ENCODE measurements at places on chromosomes 6 and 20. TPM values are rescaled to one million over a fixed set of nuclear protein-coding genes. Genes with fewer than 3 reads are reported as not detected.

VGLL2 gene
- 115 TPM for polyA plus RNA-seq

BMP5 gene
- 15.7 TPM for polyA plus RNA-seq

DCDC2 gene
- polyA plus RNA-seq = 0.20 TPM

DNA sequence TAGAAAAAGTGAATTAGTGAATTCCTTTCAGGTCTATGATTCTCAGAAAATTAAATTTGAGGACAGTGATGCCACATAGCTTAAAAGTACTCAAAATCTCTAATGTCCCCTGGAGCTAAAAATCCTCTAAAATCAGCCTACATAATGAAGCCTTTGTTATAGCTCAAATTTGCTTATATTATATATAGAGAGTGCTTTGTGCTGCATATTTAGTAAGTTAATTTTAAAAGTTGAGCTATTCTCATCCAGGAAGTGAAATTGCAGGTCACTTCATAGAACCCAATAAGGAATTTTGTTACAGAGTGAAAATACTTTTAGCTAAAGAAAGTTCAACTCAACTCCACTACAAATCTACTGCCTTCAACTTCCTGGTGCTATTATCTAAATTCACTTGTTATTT lies 507.5 kb upstream of the MAP3K7 start:
- no peak for DNase-seq

GRCh38 chr20:52992632-52993031 lies 20.5 kb downstream of the TSHZ2 start:
- DNase-seq = peak; percentile 46

DNA sequence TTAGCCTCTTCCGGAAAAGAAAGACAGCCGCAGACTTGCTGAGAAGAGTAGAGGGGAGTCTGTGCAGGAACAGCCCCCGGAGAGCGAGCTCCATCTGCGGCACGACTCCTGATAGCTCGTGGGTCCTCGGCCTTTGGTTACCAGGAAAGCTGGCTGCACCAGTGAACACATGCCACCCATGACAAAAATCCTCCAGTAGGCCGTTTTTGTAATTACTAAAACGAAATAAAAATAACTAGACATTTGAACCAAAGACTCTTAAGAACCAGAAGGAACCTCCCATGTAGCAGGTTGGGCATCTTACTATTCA lies 42.2 kb downstream of the RAMACL start:
- DNase-seq = no peak

- no peak for DNase-seq
Measured at GRCh38 chr20:43726811-43727338, at the start of gene GTSF1L. GTSF1L (minus strand) TSS chr20:43727002; CDS start chr20:43726694, 308 bp downstream.

DNA sequence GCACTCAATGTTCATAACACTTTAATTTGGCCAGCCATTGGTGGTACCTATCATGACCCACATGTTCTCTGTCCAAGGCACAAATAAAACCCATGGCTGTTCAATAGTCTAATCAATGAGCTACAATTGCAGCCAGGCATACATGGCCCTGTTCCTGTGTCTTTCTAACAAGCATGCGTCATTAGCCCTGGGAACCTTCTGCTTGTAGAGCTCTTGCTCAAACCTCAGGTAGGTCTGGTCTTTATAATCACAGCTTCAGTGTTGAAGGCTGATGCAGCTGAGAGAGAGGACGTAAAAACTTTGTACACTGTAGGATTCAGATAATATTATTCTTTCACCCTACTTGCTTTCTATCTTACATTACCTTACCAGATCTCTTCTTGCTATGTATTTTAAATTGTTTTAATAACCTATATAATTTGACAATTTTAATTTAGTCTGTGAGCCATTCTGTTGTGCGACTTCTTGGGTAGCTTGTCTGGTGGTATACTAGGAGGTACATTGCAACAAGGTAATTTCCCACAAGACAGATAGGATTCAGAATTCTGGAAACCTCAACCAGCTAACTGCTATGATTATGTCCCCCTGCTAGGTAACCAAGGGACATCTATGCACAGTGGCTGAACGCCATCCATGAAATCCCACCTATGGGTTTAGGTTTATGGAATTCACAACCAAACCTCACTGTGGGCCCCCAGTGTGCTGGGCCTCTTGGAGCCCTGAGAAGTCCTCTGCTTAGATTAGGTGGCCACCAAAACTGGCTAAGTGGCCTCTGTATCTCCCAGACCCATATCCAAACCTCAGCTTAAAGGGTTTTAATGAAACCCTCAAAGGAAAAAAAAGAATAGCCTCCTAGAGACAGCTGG lies 55.4 kb upstream of the RIPOR2 start:
- DNase-seq = no peak

- DNase-seq = no peak
Measured at GRCh38 chr6:104423691-104424090, 436.0 kb downstream of the HACE1 start.

DNA sequence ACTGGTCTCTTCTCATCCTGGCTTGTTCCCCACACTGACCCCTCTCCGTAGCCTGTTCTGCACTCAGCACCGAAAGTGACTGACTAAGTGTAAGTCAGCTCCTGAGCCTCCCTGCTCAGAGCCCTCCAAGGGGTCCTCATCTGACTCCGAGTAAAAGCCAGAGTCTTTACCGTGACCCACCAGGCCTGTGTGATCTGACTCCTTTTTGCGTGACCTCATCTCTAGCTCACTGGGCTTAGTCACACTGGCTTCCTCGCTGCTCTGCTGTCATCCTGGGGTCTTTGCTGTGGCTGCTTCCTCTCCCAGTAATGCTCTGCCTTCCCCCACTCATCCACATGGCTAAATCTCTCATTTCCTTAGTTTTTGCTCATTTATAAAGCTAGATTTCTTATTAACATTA lies 116.6 kb downstream of the PLCB4 start:
- no peak for DNase-seq

DNA sequence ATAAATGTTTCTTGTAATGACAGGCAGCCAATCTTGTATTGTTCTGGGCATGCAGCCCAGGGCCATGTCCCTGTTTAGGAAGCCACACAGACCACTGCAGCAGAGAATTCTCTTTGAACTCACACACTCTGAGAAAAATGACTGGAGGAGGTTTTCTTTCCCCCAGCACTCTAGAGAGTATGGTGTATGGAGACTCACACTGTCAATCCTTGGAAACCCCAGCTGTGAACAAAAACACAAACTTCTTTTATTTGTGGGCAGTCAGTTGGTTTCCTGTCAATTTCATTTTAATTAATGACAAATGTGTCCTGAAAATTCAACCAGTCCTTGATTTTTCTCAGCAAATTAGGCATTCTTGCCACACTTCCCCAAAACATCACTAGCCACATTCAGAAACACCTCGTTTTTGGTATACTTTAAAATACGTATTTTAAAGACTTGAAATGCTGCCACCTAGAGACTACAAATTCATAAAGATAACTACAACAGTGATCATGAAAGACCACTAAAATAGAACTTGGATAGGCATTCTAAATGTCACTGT lies 52.9 kb upstream of the UFL1 start:
- DNase-seq = no peak

- DNase-seq = no peak
Measured at GRCh38 chr20:9460518-9460917, 53.9 kb upstream of the LAMP5 start.

DNA sequence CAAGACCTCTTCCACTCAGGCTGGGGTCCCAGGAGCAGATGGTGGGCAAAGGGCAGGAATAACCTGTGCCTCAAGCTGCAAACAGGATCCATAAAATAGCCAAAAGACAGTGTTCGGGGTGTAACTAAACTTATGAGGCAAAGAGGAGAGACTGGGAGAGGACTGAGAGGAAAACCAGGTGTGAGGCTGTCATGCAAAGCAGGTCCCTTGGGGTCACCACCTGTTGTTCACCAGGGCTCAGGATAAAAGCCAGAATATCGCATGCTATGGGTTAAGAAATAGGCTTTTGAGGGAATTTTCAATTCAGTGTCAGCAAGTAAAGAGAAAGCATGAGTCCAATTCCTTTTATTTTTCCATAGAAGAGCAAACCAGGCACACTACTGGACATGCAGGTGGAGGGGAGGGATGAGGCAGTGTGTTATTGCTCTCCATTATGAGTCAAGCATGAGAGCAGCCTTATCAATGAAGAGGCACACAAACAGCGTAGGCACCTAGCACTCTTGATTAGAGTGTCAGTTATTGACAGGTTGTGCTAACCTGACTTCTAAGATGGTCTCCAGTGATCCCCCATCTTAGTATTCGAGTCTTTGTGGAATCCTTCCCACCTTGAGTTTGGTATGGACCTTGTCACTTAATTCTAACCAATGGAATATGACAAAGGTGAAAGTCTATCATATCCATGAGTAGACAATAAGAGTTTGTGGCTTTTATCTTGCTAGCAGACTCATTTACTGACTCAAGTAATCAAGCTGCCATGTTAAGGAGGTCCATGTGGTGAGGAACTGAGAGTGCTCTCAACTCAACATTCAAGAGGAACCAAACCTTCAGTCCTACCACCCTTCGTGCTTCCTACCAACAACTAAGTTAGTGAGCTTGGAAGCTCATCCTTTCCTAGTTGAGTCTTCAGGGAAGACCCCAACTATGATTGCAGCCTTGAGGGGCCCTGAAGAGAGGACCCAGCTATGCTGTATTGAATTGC lies 18.8 kb downstream of the HLA-E start:
- no peak for DNase-seq

- DNase-seq = no peak
Measured at GRCh38 chr20:58570204-58570859, 55.1 kb upstream of the APCDD1L start.

DNA sequence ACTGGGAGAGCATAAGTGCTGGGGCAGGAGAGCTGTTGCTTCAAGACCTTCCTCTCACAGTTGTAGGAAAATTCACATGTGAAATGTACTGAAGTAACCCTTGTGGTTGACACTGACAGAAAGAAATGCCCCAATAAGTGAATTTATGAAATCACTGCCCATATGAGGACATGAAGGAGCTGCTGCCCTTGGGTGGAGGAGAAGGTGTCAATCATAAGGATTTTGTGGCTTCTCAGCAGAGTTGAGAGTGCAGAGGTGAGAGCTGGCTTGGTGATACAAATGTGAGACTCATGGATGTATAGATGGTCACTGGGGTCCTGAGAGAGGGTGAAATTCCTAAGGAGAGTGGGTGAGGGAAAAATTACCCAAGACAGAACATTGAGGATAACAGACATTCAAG lies 33.9 kb upstream of the CMTR1 start:
- DNase-seq = no peak

DNA sequence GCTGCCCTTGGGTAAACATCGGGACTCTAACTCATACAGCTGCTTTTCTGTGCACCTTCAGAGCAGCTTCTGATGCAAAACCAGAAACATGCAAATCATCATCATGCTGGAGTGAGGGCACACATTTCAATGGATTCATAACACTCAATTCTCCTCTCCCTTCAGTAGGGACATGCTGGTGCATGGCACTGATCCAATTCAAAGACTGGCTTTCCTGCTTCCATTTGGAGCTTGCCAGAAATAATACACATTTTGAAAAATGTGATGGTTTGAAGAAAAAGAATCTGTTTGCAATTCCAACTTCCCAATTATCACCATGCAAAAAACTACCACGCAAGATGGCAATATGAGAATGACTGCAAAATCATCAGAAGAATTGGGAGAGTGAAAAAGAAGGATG lies 65.2 kb upstream of the PDE10A start:
- DNase-seq = no peak

- DNase-seq = no peak
Measured at GRCh38 chr20:61135968-61136367, 116.1 kb upstream of the CDH4 start.

DNA sequence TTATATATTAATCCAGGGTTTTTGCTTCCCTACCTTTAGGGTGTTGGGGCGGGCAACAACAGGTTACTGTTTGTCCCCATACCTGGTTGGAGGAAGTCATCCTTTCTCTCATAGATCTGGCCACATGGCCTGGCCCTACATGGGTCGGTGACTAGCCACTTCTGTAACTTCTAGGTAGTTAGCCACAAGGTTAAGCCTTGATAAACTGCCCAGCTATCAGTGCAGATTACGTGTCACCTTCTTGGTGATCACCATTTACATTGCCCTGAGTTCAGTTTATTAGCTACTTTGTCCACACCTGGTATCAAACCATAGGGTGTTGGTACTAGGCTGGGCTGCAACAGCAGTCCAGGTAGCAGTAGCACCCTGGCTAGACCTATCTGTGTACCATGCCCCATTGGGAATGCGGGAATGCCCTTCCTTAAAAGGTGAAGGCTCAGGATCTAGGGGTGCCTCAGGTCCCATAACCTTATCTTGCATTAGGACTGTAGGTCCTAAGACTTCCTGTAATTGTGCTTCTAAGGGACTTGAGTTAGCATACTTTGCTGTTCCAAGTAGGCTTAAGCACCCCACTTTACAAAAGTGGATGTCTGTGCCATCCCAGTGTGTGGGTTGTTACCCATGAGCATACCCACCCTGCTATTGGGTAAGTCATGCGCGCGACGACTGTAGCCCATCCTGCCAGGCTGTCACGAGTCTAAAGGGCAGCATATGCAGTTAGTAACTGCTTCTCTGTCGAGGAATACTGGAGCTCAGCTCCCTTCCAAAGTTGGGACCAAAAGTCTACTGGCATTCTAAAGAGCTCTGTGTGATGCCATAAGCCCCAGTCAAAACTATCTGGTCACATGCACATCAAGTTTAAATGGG lies 5.2 kb downstream of the ZKSCAN3 start:
- no peak for DNase-seq

DNA sequence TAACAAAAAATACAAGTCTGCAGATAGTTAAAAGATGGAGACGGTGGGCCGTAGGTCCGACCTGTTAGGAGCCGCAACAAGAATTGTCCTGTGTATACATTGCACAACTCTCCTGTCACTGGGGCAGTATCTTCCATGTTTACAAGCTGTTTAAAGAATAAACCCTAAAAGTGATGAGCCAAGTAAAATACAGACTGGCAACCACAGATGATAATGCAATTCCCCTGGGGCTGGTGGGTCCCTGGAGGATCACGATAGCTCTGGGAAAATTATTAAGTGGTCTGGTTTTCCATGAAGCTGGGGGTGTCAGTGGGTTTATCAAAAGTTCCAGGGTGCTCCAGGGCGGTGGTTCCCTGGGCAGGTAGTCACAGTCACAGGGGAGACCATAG lies 8.1 kb upstream of the FAM50B start:
- DNase-seq = no peak

GRCh38 chr6:33169291-33170175 lies 22.7 kb downstream of the COL11A2 start:
- no peak for DNase-seq

Data from muscle of arm (tissue), 14 donors.